ENCODE measurements at places on chromosomes 1 and 21.

GRCh38 chr1:58312971-58313563 lies 233.5 kb downstream of the OMA1 start:
- no peak for DNase-seq

- DNase-seq = no peak
Measured at GRCh38 chr1:33025180-33025569, 11.5 kb downstream of the AK2 start.

GRCh38 chr1:246198115-246198816 lies 308.8 kb downstream of the SMYD3 start:
- no peak for DNase-seq

DNA sequence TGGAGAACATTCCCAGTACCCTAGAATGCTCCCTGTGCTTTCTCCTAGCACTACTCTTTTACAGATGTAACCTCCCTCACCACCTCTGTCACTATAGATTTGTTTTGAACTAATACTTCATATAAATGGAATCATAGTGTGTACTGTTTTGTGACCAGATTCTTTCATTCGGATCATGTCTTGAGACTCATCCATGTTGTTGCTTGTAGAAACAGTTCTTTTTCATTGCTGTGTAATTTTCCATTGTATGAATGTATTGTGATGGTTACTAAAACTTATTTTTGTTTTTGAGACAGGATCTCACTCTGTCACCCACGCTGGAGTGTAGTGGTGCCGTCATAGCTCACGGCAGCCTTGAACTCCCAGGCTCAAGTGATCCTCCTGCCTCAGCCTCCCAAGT lies 2.7 kb downstream of the MAST2 start:
- DNase-seq = no peak

Measured in stimulated activated CD8-positive, alpha-beta memory T cell treated with anti-CD3 and anti-CD28 coated beads, Interleukin-2, amount 100 ng/mL, for 1 hour (primary cell).